Stimulated activated CD4-positive, alpha-beta T cell treated with anti-CD3 and anti-CD28 coated beads, Interleukin-2, amount 100 ng/mL, for 4 hours (primary cell): ENCODE measurements at places on chromosomes 1 and 21.

- DNase-seq = no peak
Observed at GRCh38 chr1:81832573-81832972, 31.8 kb downstream of the ADGRL2 start.

GRCh38 chr1:242828828-242829227, 304.3 kb upstream of the PLD5 start:
- no peak for DNase-seq

- no peak for DNase-seq
Observed at GRCh38 chr21:25094695-25095094, 512.6 kb downstream of the MRPL39 start.

GRCh38 chr1:5297886-5298239, 643.5 kb downstream of the AJAP1 start:
- no peak for DNase-seq

DNA sequence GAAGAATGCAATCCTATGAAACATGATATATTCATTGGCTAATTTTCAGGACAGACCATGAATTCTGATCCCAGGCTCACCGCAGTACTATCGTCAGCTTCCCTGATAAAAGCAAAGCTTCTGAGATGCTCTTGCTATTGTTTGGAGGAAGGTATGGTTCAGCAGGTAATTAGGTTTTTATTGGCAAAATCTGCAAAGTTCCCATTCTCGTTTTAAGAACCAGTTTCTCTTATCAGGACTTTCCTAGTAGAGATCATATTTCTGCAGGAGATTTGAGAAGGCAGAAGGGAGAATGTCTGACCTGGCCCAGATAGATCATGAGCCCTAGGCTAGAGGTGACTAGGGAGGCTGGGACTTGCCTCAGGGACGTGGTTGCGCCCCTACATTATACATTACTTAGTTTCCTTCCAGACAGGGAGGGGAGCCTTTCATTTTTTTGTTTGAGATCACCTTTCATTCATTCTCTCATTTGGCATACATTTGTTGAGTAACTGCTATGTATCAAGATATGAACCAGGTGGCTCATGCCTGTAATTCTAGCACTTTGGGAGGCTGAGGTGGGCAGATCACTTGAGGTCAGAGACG, 108.8 kb downstream of the NRIP1 start:
- no peak for DNase-seq

DNA sequence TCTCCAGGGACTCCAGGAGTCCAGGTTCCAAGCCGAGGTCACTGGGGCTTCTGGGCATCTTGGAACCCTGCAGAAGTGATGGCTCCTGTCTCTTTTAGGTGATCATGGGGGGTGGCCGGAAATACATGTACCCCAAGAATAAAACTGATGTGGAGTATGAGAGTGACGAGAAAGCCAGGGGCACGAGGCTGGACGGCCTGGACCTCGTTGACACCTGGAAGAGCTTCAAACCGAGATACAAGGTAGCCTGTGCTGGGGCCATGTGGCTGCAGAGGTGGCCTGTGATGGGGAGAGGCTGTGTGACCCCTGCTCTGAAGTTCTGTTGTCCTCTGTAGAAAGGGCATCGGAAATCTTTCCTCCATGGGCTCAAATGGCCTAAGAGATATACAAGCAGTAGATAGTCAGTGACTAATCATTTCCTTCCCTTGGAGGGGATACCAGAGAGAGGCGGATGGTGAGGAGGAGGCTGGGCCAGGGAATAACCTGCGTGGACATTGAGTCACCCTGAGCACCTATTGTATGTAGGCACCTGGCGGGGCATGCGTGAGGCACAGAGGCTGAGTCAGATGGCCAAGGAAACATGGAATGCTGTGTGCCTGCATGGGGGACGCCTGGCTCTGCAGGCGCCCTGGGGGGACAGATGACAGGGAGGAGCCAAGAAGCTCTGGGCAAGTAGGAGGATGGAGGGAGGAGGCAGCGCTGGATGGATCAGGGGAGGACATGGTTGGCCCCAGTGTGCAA, 59.0 kb downstream of the ALPL start:
- no peak for DNase-seq

GRCh38 chr1:45824607-45825006, 21.2 kb downstream of the MAST2 start:
- no peak for DNase-seq

- no peak for DNase-seq
Observed at GRCh38 chr1:108831225-108831624, 25.7 kb downstream of the AKNAD1 start.

DNA sequence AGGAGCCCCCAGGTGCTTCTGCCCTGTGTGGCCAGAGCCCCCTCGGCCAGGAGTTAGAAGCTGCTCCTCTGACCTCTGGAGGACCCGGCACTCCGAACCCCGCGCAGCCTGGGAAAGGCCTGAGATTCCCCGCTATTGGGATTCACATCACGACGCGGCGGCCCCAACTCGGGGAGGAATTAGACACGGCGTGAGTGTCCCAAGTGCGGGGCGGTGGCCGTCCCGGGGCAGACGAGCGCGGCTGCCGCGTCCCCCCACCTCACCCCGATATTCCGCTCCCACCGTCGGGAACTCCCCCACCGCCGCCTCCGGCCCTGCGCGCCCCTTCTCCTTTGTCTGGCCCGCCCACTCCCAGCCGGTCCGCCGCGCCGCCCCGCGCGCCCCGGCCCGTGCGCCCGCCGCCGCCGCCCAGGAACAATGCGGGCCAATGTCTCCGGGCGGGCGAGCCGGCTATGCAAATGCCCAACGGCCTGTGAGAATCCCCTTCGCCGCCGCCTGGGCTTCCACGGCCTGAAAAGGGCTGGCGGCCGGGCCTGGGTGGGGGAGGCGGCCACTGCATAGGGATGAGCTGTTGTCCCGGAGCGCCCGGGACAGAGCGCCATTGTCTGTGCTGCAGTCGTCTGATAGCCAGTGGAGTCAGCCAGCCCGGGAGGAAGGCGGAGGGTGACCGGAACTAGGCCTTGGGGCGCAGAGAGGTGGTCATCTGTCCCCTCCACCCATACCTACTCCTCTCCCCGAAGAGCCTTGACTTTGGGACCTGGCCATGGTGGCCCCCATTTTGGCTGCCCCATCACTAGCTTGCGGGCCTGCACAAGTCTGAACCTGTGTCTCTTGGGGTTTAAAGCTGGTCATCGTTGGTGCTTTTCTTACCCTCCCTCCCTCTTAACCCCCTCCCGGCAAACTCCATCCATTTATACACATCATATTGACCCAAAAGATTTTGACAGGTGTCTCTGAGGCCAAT, 19.4 kb downstream of the RHBG start:
- no peak for DNase-seq

DNA sequence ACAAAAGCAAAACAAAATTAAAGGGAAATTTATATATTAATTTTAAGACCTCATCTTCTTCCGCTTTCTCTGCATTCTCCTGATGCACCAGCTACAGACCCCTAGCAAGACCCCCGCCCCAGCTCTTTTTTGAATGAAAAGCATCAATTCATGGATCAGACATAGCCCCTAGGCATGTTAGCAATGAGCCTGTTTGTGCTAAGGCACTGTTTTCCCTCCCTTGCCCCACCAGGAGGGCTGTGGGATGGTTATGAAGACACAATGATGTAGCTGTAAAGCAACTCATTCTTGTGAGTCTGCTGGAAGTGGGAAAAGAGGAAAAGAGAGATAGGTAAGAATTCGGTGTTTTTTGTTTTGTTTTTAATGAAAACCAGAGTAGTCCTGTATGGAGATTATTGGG, 88.5 kb upstream of the ZBTB18 start:
- no peak for DNase-seq

GRCh38 chr1:164515711-164516331, 43.2 kb upstream of the PBX1 start:
- no peak for DNase-seq

DNA sequence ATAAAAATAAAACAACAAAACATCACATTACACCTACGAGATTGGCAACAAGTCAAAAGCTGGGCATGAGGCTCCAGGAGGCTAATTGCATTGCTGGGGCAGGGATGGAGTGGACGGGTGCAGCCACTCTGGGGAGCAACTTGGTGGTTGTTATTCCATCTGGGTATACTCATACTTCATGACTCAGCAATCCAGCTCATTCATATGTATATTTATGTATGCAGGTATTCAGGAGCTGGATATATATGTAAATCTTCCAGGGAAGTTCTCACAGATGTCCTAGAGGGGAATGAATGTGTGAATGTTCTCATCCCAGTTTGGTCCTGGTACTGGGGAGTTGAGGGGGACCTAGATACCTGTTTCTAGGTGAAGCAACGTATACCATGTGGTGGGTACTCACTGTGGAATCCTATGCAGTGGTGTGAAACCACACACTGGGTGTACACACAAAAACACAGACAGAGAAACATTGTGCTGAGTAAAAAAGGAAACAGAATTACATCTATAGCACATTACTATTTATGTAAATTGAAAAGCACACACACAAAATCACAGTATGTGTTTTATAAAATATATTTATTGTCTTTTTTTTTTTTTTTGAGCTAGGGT, 79.7 kb upstream of the RAB4A start:
- no peak for DNase-seq

GRCh38 chr1:21617126-21617738, 51.9 kb downstream of the RAP1GAP start:
- no peak for DNase-seq
